T-helper 17 cell (primary cell): ENCODE measurements at places on chromosomes 5 and 9.
A peak's percentile ranks its signal among the peaks of the same experiment; 100 is the strongest.

DNA sequence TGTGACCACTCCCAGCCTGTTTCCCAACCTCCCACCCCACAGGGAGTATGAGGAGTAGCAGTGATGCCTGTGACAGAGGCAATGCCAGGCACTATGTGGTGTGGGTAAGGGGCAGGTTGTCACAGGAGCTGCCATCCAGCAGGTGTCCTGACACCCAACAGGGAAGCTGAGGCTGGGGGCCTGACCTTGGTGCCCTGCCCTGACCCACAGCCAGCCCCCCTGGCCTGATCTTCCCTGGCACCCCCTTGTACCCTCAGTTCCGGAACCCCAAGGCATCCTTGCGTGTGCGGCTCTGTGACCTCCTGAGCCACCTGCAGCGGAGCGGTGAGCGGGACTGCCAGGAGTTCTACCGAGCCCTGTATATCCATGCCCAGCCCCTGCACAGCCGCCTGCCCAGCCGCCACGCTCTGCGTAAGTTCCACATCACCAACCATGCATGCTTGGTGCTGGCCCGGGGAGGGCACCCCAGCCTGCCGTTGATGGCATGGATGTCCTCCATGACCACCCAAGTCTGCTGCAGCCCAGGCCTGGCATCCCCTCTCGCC, 14.4 kb downstream of the CARD19 start:
- no peak for DNase-seq

DNA sequence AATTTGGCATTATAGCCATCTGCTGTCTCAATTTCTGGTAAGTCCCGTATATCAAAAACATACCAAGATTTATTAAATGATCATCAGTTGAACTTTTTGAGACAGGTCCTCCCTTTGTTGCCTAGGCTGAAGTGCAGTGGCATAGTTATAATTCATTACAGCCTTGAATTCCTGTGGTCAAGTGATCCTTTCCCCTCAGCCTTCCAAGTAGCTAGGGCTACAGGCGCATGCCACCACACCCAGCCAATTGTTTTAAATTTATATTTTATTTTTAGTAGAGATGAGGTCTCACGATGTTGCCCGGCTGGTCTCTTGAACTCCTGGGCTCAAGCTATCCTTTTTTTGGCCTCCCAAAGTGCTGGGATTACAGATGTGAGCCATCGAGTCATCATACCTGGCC, 418.9 kb downstream of the ARHGEF28 start:
- no peak for DNase-seq

- DNase-seq = no peak
Observed at GRCh38 chr5:53069626-53070025, 39.9 kb downstream of the MOCS2 start.

DNA sequence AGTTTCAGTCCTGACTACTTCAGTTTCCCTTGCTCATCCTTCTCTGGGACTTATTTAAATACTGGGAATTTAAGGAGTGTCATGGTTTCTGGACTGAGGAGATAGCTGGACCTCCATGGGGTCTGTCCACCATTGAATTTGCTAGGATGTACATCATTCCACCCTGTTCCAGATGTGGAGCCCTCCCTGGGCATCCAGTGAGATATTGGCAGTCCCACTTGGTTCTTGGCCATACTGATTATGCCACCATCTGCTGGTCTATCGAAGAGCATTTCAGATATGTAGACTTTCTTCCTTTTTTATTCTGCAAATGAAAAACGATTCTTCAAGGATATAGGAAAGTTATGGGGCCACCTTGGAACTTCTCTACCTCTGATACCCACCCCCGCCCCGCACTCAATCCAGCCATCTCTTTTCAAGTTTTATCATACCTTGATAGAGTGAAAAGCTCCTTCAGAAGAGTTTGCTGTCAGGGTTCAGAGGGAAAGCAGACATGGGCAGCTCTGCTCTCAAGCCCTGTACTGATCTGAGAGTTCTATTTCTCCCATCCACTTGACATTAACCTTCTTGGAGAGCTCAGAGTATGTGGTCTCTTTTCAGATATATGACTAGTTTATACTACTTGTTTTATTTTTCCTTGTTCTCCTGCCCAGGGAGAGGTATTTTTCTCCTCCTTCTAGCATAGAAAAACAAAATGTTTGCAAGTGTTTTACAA, 490.7 kb upstream of the SGCD start:
- DNase-seq = no peak

GRCh38 chr5:152523964-152524363, 118.9 kb upstream of the NMUR2 start:
- DNase-seq = no peak

DNA sequence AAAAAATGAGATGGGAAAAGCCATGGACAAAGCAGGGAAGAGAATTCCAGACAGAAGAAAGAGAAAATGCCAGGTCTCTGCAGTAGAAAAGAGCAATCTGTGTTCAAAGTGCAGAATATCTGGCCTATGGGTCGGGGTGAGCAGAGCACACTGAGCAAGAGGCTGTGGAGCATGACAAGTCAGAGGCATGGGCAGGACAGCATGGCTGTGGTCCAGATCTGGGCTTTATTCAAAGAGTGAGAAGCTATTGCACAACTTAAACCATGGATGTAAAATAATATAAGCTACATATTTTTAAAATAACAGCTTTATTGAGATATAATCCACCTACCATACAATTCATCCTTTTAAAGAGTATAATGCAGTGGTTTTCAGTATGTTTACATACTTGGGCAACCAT, 133.1 kb upstream of the SPDL1 start:
- no peak for DNase-seq

- no peak for DNase-seq
Observed at GRCh38 chr5:121288781-121289180, 562.9 kb upstream of the FTMT start.

DNA sequence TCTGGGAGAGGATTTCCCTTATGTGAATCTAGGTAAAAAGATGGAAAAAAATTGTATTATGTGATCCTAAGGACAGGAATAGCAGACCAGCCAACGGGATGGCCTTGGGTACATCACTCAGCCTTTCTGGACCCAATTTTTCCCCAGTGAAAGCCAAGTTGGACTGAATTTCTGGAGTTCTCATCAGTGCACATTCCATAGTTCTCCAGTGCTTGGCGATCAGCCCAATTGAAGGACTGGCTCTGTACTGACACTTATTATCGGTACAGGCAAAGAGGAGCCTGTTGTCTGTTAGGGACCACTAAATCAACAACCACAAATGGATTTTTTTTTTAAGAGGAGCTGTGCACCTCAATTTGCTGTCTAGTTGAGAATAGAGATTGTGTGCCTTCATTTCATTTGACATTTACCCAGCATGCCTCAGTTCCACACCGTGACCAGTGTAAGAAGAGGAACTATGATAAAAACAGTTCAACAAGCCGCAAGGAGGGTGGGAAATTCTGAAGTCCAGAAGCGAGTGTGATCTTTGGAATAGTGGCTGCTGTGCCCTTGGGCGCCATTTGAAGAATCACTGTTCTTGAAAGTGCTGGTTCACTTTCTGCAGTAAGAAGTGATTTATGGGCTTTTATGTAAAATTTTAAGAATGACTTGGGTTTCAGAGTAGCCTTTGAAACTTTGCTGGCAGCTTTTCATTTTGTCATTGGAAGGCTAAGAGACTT, 8.0 kb downstream of the ARL10 start:
- no peak for DNase-seq

- no peak for DNase-seq
Observed at GRCh38 chr5:17365811-17366138, 132.3 kb upstream of the TAF11L2 start.

- no peak for DNase-seq
Observed at GRCh38 chr5:947626-948471, 55.2 kb downstream of the TRIP13 start.

DNA sequence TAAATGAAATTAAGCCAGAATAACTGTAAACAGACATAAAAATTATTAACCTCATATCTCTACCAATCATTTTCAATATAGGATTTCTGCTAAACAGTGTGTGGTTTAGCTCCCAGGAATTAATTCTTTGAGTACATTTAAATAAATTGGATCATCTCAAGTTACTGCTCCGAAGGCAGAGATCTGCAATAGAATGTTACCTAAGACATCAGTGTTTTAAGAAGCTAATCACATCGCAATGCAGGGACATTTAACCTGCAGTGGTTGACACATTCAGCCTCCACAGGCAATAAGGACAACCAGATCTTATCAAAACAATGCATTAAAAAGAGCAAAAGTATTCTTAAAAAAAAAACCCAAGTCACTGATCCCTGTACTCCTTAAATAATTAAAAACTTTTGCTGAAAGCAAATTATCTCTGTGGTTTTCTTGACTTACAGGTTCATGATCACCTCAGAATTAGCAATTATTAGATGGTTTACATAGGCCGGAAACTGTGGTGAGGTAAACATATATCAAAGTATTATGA, 45.7 kb downstream of the PRDM6 start:
- DNase-seq = no peak

GRCh38 chr5:135546101-135546500, 10.3 kb upstream of the NEUROG1 start:
- DNase-seq = no peak

DNA sequence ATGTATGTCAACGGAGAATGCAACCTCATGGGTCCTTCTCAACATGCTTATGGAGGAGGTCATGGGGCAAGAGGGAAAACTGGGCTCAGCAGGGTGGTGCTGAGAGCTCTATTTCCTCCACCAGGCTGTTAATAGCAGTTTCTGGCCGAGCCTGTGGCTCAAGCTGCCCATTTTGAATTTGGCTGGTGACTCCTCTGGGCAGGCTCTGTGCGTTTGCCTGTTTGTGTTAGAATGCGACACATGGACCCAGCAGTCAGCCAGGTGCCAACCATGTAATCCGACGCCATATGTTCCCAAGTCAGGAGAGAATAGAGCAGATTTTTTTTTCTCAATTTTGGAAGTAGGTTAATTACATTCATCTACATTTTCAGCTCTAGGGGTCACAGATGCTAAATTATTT, 387.7 kb upstream of the CLINT1 start:
- no peak for DNase-seq

- DNase-seq = no peak
Observed at GRCh38 chr9:135225619-135226228, 138.3 kb downstream of the OLFM1 start.

DNA sequence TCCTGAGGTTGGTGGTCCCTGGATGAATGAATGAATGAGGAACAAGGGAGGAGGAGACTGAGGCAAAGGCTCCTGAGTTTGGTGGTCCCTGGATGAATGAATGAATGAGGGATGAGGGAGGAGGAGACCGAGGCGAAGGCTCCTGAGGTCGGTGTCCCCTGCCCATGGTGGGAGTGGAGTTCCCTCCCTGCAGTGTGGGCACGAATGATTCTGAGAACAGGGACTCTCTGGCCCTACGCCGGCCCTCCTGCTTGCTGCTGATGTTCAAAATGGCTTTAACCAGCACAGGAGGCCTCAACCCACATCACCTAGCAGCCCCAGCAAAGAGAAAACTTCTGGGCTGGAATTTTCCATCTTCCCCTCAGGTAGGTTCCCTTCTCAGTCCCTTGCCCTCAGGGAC, 377.8 kb downstream of the IRX2 start:
- no peak for DNase-seq

- no peak for DNase-seq
Observed at GRCh38 chr9:128001151-128001778, 20.5 kb upstream of the EEIG1 start.

- no peak for DNase-seq
Observed at GRCh38 chr5:135533334-135533733, 2.4 kb downstream of the NEUROG1 start.

GRCh38 chr9:2725898-2726649, 8.8 kb downstream of the KCNV2 start:
- DNase-seq = no peak

DNA sequence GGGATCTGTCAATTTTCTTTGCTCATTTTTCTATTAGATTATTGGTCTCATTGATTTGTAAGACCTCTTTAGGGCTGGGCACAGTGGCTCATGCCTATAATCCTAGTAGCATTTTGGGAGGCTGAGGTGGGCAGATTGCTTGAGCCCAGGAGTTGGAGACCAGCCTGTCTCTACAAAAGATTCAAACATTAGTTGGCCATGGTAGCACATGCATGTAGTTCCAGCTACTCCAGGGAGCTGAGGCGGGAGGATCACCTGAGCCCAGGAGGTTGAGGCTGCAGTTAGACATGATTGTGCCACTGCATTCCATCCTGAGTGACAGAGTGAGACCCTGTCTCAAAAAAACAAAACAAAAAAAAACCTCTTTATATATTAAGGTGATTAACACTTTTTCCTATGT, 6.4 kb upstream of the SHROOM1 start:
- DNase-seq = no peak

DNA sequence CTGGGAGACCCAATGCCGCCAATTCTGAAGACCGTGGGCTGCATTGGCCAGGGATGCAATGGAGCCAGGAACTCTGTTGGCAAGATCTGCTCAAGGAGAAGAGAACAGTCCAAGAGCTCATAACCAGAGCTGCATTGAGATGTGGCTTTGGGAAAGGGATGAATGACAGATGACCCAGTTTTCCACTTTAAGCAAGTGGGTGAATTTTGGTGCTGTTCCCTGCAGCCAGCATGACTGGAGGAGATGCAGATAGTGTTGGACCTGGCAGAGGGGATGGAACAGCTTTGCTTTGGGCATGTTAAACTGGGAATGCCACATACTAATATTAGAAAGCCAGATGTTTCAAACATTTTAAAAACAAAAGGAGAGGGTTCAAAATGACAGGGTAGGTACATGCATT, 143.1 kb downstream of the FSTL4 start:
- DNase-seq = no peak

DNA sequence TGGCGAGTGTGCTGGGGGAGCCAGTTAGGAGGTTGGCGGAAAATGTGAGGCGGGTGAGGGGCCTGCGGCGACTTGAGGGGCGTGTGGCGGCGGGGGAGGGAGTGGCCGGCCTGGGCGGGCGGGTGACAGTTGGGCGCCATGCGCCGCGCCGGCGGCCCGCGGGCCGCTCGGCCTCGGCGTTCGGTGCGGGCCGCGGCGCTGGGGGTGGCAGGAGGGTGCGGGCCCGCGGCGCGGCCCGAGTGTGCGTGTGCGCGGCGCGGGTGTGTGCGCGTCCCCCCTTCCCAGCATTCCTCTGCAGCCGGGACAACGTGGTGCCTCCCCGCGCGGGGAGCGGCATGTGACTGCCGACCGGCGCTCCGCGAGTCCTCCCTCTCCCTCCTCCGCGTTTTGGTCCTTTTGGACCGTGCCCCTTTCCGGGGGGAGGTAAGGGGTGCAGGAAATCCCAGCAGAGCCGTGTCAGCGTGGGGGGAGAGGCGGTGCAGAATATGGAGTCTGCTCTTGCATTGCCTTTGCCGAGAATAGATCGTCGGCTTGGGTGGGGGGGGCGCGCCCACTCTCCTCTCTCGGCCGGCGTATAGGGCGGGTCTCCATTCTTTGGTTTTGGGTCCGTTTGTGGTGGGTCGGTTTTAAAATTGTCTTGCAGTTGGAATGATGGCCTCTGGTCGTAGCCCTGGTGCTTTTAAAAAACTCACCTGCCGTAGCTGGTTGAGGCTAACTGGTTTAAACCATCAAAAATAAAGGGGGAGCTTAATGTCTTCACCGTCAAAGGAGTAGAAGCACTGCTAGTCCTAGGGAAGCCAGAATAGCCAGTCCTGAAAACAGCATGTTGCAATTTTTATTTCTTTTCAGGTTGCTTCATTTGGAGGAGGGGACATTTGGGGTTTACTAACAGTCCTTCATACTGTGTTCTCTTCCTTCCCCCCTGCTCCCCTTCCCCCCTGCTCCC, 2.0 kb downstream of the LARP1 start:
- peak; percentile 16 for DNase-seq

GRCh38 chr5:90802474-90803317, 244.1 kb downstream of the ADGRV1 start:
- DNase-seq = no peak

- DNase-seq = no peak
Observed at GRCh38 chr5:801472-801871, 16.9 kb upstream of the ZDHHC11B start.

- DNase-seq = no peak
Observed at GRCh38 chr5:4540375-4541173, 599.6 kb upstream of the ADAMTS16 start.

GRCh38 chr5:62011089-62011664, 294.8 kb upstream of the KIF2A start:
- DNase-seq = no peak
